ENCODE measurements at places on chromosomes 2 and 18. TPM values are rescaled to one million over a fixed set of nuclear protein-coding genes. Genes with fewer than 3 reads are reported as not detected.
A peak's percentile ranks its signal among the peaks of the same experiment; 100 is the strongest.

DNA sequence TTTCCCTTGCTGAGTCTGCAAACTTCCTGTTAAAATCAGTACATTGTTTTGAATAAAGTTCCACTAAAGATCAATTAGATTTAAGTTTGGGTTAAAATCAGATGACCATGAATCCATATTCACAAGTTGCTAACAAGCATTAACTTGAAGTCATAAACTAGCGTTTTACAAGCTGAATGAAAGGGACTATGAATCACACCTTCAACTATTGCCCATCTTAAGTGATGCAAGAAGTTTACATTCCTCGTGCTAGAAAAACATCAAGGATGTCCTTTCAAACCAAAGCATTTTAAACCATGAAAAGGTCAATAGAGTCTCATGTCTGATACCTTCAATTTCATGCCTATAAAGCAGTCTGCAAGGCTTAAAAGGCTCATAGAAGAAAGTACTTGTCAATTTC, 257.2 kb upstream of the SYT4 start:
- H3K27ac ChIP-seq: no peak overlapping the region
- peaks cover 1% of the 10 kb centered on the region for H3K27me3 ChIP-seq

DNA sequence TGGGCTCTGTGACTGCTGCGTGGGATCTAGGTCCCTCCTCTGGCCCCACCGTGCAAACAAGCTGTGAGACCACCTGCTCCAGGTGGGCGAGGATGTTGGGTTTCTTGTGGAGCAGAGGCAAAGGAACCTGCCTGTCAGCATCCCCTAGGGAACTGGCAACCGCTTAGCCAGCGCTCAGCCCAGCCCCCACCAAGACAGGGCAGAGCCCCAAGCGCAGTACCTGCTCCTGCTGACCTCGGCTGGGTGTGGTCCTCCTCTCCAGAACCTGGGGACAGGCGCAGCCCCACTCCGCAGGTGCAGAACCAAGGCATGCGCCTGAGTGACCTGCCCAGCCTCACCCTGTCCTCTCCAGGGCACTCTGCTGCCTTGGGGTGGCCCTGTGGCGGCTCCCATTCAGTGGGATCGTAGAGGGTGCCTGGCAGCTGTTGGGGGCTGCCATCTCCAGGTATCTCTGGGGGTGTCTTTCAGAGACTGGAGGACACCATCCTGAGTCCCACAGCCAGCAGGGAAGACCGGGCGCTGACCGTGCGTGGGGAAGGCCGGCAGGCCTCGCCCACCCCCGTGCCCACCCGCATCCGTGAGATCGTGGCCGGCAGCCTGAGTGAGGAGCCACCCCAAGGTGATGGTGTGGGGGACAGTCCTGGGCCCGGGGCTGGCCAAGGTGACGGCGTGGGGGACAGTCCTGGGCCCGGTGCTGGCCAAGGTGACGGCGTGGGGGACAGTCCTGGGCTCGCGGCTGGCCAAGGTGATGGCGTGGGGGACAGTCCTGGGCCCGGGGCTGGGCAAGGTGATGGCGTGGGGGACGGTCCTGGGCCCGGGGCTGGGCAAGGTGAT, 12.3 kb downstream of the CROCC2 start:
- H3K27me3 ChIP-seq: no peaks in the 10 kb centered on the region
- peaks cover 15% of the 10 kb centered on the region for H3K4me1 ChIP-seq
- H3K27ac ChIP-seq: no peak overlapping the region
- H3K36me3 ChIP-seq: no peaks in the 10 kb centered on the region

GRCh38 chr18:32175265-32175664, 14.6 kb upstream of the MEP1B start:
- H3K4me3 ChIP-seq: no peak overlapping the region
- peaks cover 4% of the 10 kb centered on the region for H3K27me3 ChIP-seq
- DNase-seq: no peak
- H3K4me1 ChIP-seq: no peaks in the 10 kb centered on the region
- no peak overlapping the region for H3K27ac ChIP-seq

GRCh38 chr18:58501066-58501896, 127.6 kb downstream of the ALPK2 start:
- peaks cover 9% of the 10 kb centered on the region for H3K36me3 ChIP-seq
- H3K4me1 ChIP-seq: peaks cover 9% of the 10 kb centered on the region
- no peak overlapping the region for H3K4me3 ChIP-seq
- no peak overlapping the region for H3K27ac ChIP-seq

The CLEC4F gene
- total RNA-seq: not detected

GRCh38 chr18:77030201-77030600, 102.4 kb downstream of the MBP start:
- no peak overlapping the region for H3K4me3 ChIP-seq
- no peaks in the 10 kb centered on the region for H3K27me3 ChIP-seq
- no peak for DNase-seq

The PLEKHH2 gene
- total RNA-seq: 4.9 TPM

GRCh38 chr18:36316246-36316645, 18.7 kb downstream of the FHOD3 start:
- no peak for DNase-seq
- peaks cover 6% of the 10 kb centered on the region for H3K27me3 ChIP-seq
- H3K4me1 ChIP-seq: peaks cover 27% of the 10 kb centered on the region
- H3K27ac ChIP-seq: no peak overlapping the region
- H3K36me3 ChIP-seq: peaks cover 20% of the 10 kb centered on the region

DNA sequence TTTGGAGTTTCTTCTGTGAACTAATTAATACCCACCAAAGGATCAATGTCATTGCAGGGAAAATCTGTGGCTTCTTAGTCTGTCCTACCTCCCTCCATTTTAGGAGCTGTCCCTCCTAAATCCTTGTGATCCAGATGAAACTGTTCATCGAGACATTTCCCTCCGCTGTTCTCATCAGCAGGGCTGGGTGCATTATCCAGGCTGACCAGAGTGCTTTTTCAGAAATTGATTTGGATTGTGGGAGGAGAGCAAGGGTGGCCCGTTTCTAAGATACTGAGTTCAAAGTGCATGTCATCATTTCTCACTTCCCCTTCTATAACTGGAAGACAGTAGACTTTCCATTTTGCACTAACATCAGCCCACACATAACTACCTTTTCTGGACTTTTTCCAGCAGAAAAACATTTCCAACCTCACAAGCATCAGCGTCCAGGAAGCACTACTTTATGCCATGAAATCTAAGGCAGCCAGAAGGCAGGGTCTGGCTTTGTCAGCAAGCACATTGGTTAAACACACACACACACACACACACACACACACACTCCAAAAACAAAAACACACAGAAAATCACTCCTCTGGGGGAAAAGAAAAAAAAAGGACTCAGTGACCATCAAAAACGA, 94.1 kb downstream of the ANKRD44 start:
- peaks cover 42% of the 10 kb centered on the region for H3K4me1 ChIP-seq
- no peaks in the 10 kb centered on the region for H3K36me3 ChIP-seq
- no peaks in the 10 kb centered on the region for H3K27me3 ChIP-seq
- peak overlapping the region; percentile 78 for H3K27ac ChIP-seq

The ADRA2B gene
- total RNA-seq: not detected

DNA sequence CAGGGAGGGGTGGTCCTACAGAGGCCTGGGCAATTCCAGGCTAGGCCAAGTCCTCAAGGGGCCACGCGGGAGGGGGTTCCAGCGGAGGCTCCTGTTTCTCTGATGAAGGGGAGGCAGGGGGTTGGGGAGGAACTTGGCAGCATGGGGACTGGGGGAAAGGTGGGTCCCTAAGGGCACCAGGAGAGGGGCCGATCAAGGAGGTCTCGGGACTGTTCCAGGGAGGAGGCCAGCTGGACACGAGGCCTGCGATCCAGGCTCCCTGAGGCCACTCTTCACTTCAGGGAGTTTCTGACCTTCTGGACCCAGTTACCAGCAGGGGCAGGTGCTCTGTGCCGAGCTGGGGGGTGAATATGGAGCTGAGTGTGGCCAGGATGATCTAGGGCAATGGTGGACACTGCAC, 71.5 kb downstream of the ASB1 start:
- H3K27ac ChIP-seq: no peak overlapping the region
- H3K4me3 ChIP-seq: no peak overlapping the region
- no peaks in the 10 kb centered on the region for H3K36me3 ChIP-seq
- DNase-seq: no peak
- H3K4me1 ChIP-seq: peaks cover 8% of the 10 kb centered on the region

The PLA2R1 gene
- 47.7 TPM for total RNA-seq

The GRB14 gene
- total RNA-seq: 2.4 TPM

GRCh38 chr2:75561566-75562512, 1.1 kb upstream of the EVA1A start:
- DNase-seq: no peak
- peaks cover 55% of the 10 kb centered on the region for H3K4me1 ChIP-seq
- peak overlapping the region; percentile 88 for H3K4me3 ChIP-seq
- no peaks in the 10 kb centered on the region for H3K27me3 ChIP-seq
- no peaks in the 10 kb centered on the region for H3K36me3 ChIP-seq

DNA sequence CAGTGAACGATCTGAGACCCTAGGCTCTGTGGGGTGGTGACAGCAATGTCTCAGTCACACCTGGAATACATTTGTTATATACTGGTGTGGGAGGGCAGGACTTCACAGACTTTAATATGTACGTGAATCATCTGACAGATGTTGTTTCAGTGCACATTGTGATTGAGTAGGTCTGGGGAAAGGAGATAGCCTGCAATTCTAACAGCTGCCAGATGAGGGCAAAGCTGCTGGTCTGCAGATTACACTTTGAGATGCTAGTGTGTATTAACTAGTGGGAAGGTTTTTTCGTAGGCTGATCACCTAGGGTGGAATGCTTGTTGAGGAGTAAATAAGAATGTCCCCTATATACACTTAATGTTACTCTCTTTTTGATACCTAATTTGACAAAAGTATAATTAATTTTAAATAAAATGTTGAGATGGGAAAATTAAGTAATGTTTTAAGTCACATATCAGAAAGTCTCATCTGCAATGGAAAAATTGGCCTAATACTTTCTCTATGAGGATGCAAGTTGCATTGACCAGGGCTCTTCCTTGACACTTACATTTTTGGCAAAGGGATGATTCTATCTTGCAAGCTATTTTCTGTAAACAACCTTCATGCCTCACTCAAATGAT, 496.9 kb upstream of the HNMT start:
- H3K36me3 ChIP-seq: no peaks in the 10 kb centered on the region
- no peak overlapping the region for H3K27ac ChIP-seq
- DNase-seq: no peak

The NCKAP5 gene
- total RNA-seq: 0.87 TPM

- H3K36me3 ChIP-seq: no peaks in the 10 kb centered on the region
- no peaks in the 10 kb centered on the region for H3K27me3 ChIP-seq
- DNase-seq: no peak
- H3K27ac ChIP-seq: peak overlapping the region; percentile 96
- H3K4me3 ChIP-seq: peak overlapping the region; percentile 60
- peaks cover 22% of the 10 kb centered on the region for H3K4me1 ChIP-seq
Observed at GRCh38 chr2:234203135-234203984, 152.9 kb downstream of the SPP2 start.

GRCh38 chr2:20067992-20068584, 16.7 kb upstream of the LAPTM4A start:
- H3K36me3 ChIP-seq: peaks cover 10% of the 10 kb centered on the region
- H3K4me1 ChIP-seq: peaks cover 76% of the 10 kb centered on the region
- H3K27me3 ChIP-seq: no peaks in the 10 kb centered on the region
- no peak for DNase-seq

DNA sequence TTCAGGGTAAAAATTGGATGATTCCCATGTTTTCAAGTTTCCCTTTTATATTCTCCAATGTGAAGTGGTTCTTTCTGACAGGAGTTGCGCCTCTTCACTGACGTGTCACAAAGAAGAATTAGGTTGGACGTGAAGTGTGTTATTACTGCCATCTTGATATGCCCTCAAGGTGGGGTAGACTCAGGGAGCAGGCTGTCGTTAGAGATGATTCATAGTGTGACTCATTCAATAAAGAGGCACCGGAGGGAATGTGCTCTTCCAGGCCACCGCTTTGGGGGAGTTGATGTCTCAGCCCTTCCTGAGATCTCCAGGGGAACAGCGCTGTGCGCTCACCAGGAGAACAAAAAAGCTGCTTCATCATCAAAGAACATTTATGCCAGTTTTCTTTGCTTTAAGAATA, 3.6 kb upstream of the DGKD start:
- no peaks in the 10 kb centered on the region for H3K27me3 ChIP-seq
- no peak for DNase-seq
- H3K36me3 ChIP-seq: no peaks in the 10 kb centered on the region
- no peak overlapping the region for H3K4me3 ChIP-seq

The PLEKHA3 gene
- total RNA-seq: 39.4 TPM

DNA sequence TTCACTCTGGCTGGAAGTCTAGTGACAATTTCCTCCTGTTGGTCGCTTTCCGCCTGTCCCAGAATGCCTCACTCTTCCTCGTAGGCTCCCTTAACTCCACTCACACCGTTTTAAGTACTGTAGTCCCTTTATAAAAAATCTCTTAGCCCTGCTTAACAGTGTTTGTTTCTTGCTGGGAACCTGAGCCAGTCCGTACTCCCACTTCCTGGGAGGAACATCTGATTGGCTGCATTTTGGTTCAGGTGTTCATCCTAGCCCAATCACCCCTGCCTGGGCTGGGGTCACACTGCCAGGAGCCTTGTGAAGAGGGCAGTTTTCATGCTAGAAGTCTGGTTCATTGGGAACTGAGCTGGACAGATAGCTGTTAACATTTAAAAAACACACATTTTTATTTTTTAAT, 25.6 kb upstream of the TOGARAM2 start:
- no peak overlapping the region for H3K27ac ChIP-seq
- H3K36me3 ChIP-seq: peaks cover under 1% of the 10 kb centered on the region
- H3K4me1 ChIP-seq: peaks cover 13% of the 10 kb centered on the region
- no peaks in the 10 kb centered on the region for H3K27me3 ChIP-seq
- no peak overlapping the region for H3K4me3 ChIP-seq
- no peak for DNase-seq

GRCh38 chr2:119062179-119062578, 96.4 kb downstream of the C1QL2 start:
- H3K36me3 ChIP-seq: no peaks in the 10 kb centered on the region
- DNase-seq: no peak
- no peak overlapping the region for H3K4me3 ChIP-seq
- H3K27me3 ChIP-seq: no peaks in the 10 kb centered on the region

The RAD51AP2 gene
- not detected for total RNA-seq

- peaks cover 20% of the 10 kb centered on the region for H3K4me1 ChIP-seq
- no peak for DNase-seq
- no peak overlapping the region for H3K4me3 ChIP-seq
- H3K27me3 ChIP-seq: no peaks in the 10 kb centered on the region
- no peaks in the 10 kb centered on the region for H3K36me3 ChIP-seq
Observed at GRCh38 chr2:201058914-201059313, 12.6 kb downstream of the HYCC2 start.

Measured in chondrocyte (in vitro differentiated cells).